ENCODE measurements at places on chromosomes 7 and 10. TPM values are rescaled to one million over a fixed set of nuclear protein-coding genes. Genes with fewer than 3 reads are reported as not detected.

Gene CEP55
- not detected for total RNA-seq

Gene SPDYE11
- total RNA-seq = not detected

Gene IFIT3
- total RNA-seq = 3.2 TPM

Gene CHAT
- not detected for total RNA-seq

Gene NAT16
- not detected for total RNA-seq
